ENCODE measurements at places on chromosomes 6 and 20.

DNA sequence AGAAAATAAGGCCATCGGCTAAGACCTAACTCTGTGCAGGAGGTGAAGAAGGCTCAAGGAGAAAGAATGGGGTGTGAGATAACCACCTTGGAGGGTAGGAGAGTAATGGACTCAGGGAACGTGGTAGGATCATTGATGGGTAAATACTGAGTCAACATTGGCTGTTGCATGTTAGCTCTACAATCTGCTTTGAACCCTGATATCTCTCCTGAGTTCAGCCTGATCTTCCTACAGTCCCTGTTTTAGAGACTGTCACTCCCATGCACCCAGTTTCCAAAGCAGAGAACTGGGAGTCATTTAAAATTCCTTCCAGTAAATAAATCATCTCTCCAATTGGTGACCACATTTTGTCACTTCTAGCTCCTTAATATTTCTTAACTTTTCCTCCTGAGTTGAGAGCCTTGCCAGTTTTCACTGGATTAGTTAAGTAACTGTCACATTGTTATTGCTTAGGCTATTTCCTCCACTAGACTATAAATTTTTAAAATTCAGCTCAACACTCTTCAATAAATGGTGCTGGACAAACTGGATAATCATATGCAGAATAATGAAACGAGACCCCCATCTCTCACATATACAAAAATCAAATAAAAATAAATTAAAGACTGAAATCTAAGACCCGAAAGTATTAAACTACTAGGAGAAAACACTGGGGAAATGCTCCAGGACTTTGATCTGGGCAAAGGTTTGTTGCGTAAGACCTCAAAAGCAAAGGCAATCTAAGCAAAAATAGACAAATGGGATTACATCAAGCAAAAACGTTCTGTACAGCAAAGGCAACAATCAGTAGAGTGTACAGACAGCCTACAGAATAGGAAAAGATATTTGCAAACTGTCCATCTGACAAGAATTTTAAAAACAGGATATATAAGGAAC, 138.9 kb upstream of the TMEM170B start:
- DNase-seq, result no peak

GRCh38 chr20:45969712-45970634, 2.0 kb downstream of the ZNF335 start:
- DNase-seq, result peak; percentile 41

- DNase-seq, result no peak
These were observed at the start of gene CLPSL2 for GRCh38 chr6:35776364-35777215. TSS of gene CLPSL2 (plus strand) at chr6:35776598. CDS start at chr6:35776619, 21 bp downstream.

DNA sequence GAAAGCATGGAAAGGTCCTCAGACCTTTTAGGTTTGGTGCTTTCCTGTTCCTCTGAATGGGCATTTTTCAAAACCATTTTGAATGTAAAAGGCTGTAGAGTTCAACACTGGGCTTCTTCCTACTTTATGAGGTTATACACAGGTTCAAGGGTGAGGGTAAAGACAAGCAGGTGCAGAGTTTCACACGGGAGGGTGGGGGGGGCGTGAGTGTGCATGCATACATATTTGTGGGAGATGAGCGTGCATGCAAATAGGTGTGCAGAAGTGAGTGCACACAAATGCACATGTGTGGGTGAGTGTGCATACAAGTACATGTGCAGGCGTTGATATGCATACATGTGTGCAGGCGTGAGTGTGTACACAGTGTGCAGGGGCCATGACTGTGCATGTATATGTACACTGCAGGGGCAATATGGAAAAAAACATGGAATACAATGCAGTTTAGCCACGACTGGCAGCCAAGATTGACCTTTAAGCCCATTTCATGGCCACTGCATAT, 183.1 kb downstream of the GMPR start:
- DNase-seq, result no peak

DNA sequence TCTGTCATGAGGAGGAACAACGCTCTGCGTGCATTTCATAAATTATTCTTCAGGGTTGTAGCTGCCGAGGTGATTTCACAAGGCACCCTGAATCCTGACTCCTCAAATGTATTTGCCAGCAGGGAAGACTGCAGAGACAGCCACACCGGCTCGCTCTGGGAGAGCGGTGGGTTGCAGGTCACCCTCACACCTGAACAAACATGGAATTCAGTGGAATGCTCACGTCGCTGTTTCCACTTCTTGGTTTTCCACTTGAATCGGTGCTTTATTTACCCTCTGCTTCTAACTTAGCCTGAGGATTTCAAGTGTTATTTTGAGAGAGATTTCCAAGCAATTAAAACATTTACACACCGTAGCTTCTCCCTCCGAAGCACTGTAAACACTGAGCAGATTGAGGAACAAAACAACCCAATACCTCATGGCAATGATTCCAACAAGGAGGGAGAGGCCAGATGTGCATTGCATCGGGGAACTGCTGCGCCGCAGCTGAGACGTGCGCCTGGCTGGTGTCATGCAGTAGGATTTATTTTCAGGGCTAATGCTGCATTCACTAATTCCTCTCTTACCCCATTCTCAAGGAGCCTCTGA, 59.5 kb upstream of the GGTLC1 start:
- no peak for DNase-seq

- no peak for DNase-seq
These were observed 201.0 kb upstream of the ZNF217 start for GRCh38 chr20:53794529-53795115.

DNA sequence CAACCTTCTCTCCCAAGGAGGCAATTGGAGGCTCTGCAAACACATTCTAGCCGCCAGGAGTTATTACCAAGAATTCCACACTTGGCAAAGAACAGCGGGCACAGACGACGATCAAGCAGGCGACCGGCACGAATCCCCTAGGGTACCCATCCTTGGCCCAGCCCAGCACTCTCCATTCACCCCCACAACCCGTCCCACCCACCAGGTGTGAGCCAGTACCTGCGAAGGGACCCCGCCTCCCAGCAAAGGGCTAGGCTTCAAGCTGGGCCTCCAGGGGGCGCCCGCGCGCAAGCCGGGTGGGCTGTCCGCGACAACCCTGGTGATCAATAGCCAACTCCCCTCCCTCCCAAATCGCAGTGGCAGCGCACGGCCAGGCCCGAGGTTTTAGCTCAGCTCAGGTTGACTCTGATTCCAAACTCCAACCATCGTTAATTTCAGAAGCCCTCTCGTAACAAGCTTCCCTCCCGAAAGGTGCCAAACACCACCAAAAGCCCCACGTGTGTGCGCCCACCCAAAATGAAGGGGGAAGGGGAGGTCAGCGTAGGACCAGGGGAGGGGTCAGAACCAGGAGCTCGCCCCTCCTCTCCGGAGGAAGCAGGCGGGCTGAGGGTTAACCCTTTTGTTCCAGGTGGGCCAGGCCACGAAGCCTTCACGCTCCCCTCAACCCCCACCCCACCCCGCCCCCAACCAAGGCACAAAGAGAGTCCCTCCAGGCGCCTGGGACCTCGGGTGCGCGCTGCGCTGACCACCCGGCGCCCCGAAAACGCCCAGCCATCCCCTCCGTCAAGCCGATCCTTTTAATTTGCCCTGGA, 2.1 kb downstream of the SALL4 start:
- DNase-seq, result peak; percentile 60

DNA sequence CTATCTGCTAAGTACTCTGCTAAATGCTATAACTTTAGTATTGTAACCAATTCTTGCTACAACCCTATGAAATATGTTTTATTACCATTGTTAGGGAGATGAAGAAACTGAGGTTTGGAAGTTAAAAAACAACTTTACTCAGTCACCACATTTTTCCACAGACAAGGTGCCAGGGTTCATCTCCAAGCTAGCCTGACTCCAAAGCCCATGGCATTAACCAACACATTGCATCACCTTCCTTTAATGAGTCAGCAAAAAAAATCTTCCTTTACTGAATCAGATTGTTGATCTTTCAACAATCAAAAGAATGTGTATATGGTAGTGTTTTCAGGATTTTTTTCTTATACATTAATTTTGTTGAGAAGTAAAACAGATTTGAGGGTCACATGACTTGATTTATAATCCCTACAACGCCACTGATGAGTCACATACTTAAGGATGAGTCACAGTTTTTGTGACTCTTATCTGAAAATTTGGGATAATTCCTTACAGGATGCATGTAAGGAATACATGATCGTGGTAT, 41.5 kb downstream of the MAN1A1 start:
- DNase-seq, result no peak

- DNase-seq, result no peak
These were observed 18.2 kb downstream of the DSE start for GRCh38 chr6:116388924-116389323.

DNA sequence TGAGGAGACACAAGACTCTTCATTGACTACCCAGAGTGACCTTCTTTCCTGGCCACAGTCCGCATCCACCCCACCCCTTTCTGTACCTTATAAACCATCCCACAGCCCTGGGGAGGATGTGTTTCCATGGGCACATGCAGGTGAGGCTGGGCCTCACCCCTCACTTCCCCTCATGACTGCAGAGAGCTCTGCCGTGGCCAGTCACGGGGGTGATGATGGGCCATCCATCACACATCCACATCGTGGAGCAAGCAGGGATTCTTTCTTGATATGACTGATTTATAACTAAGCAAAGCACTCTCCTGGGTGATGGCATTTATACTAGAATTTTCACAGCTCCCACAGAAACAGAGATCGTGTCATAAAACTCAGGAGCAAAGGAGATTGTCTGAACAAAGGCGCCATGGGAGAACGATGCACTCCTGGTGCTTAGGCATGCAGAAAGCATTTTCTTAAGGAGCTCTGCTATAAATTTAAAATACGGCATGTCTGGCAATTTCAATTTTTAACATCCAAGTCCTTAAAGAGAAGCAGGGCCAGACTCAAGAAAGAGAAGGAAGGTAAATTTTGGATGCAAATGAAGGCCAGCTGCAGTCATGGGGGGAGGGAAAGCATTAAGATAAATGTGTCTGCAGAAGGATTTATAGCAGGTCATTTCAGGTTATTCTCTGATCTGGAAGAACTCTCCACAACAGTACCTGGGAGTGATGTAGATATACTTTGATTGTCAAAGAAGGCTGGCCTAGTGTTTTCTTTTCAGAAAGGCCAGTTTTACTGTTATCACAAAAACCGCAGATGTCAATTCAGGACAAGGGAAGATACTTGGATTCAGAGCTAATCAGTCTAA, 777.0 kb downstream of the C6orf118 start:
- no peak for DNase-seq

- no peak for DNase-seq
These were observed 28.7 kb upstream of the ARID1B start for GRCh38 chr6:156748504-156748903.

GRCh38 chr6:88517737-88518136, 351.6 kb upstream of the CNR1 start:
- DNase-seq, result no peak

- DNase-seq, result no peak
These were observed 1.2 kb upstream of the SRC start for GRCh38 chr20:37344506-37345338.

- DNase-seq, result no peak
These were observed 8.1 kb downstream of the SYNJ2 start for GRCh38 chr6:157989541-157990289.

- no peak for DNase-seq
These were observed 594.6 kb downstream of the DOK5 start for GRCh38 chr20:55070001-55070400.

DNA sequence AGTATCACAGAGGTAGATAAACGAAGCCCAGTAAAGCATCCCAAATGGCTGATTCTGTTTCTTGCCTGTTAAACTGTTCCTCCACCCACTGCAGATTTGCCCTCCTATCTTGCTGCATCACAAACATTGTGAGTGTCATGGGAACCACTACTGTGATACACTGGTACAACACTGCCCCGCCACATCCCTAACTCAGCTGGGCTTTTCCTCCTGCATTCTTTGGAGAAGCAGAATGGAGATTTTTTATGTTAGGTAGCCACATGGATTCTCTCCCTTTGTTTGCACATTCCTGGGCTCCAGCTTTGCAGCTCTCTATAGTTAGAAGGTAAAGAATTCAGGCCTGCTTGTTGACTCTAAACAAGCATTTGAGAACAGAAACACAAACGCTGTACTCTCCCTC, 234.1 kb downstream of the TMEM242 start:
- DNase-seq, result no peak

GRCh38 chr20:18397030-18397429, 69.8 kb downstream of the DZANK1 start:
- no peak for DNase-seq

- peak; percentile 78 for DNase-seq
These were observed 4.1 kb downstream of the TTBK1 start for GRCh38 chr6:43247114-43247999.

GRCh38 chr20:20547221-20547875, 165.1 kb downstream of the RALGAPA2 start:
- no peak for DNase-seq

GRCh38 chr20:1335961-1336698, 7.2 kb upstream of the SDCBP2 start:
- DNase-seq, result no peak

GRCh38 chr6:160031442-160031841, 62.6 kb downstream of the IGF2R start:
- DNase-seq, result no peak

DNA sequence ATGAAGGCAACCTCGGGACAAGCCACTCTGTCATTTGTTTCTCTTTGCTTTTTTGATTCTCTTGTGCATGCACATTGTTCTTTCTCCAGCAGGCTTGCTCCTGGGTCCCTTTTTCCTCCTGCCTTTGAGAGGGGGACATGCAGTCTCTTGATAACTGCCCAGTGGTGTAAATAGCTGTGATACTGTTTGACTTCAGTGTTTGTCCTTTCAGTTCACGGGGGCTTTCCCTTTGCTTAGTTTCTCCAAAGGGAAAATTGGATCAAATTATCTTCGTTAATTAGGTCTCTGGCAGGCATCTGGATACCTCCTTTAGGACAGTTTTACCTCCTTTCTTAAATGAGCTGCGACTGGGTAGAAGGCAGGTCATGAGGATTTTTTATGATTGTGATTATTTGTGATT, 41.5 kb downstream of the RALGAPB start:
- DNase-seq, result no peak

GRCh38 chr20:12695937-12696336, 312.8 kb upstream of the SPTLC3 start:
- DNase-seq, result no peak

GRCh38 chr20:17910828-17911294, 57.7 kb downstream of the SNX5 start:
- peak; percentile 5 for DNase-seq

DNA sequence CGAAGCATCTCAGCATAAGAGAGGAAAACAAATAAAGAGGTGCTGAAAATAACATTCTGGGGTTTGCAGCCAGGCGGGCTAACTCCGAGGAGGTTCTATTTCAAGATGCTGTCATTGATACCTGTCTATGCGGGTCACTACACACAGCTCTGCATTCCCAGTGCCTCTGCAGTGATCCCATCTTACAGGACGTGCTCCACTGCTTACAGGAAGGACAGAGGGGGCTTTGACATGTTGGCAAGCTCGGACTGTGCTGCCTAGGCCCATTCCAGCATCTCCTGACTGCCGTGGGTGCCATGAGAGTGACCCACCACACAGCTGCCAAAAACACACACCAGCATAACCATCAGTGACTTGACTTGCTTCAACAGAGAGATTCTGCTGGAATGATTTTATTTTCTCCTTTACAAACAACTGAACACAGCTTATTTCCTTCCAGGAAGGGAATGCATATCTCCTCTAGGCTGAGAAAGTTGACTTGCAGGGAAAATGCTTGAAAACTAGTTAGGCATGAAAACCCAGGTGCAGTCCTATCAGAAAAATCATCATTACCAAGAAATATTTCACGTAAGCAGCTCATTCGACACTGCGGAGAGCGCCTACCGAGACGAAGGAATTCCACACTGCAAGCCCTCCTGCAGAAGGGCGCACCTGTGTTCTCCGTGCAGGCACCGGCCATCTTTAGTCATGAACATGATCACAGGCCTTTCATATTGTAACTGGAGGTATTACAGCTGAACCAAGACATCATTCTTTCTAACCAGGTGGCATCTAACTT, 62.5 kb downstream of the RAMACL start:
- no peak for DNase-seq
